ENCODE measurements at places on chromosomes 3 and 15.

DNA sequence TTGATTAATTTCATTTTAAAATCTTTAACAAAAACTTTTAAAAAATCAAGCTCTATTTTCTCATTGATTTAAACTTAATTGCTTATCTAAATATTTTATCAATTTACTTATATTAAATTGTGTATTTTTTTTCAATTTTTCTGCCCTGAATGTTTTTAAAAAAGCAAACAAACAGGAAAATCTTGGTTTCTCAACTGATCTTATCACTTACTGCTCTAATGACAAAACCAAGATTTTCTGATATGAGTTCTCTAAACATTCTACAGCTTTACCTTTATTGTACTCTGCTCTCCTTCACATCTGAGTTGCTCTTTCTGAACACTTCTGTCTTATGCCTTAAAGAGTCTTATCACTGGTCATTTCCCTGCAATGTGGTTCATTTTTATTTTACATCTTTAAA lies 587.8 kb upstream of the BCHE start:
- DNase-seq: no peak

DNA sequence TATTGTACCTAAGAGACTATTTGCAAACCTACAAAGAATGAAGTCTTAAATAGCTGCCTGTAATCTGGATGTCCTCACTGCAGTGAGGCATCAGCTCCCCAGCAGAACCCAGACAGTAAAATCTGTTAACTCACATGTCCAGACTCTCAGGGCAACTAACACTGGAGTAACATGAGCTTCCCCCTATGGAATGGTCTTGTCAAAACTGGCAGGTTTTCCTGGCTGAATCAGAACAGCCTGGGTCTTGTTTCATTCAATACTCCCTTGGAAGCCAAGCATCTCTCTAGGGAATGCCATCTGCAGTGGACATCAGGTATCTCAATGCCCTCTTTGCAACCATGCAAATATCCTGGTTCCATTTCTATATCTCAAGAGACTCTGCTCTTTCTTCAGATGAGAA lies 24.4 kb downstream of the PTPN9 start:
- no peak for DNase-seq

- DNase-seq: peak; percentile 73
Observed at GRCh38 chr3:43879166-43879565, 188.4 kb downstream of the ABHD5 start.

- DNase-seq: peak; percentile 80
Observed at GRCh38 chr15:85950101-85950500, 129.6 kb upstream of the AGBL1 start.

- no peak for DNase-seq
Observed at GRCh38 chr3:36817806-36818533, 53.6 kb upstream of the DCLK3 start.

DNA sequence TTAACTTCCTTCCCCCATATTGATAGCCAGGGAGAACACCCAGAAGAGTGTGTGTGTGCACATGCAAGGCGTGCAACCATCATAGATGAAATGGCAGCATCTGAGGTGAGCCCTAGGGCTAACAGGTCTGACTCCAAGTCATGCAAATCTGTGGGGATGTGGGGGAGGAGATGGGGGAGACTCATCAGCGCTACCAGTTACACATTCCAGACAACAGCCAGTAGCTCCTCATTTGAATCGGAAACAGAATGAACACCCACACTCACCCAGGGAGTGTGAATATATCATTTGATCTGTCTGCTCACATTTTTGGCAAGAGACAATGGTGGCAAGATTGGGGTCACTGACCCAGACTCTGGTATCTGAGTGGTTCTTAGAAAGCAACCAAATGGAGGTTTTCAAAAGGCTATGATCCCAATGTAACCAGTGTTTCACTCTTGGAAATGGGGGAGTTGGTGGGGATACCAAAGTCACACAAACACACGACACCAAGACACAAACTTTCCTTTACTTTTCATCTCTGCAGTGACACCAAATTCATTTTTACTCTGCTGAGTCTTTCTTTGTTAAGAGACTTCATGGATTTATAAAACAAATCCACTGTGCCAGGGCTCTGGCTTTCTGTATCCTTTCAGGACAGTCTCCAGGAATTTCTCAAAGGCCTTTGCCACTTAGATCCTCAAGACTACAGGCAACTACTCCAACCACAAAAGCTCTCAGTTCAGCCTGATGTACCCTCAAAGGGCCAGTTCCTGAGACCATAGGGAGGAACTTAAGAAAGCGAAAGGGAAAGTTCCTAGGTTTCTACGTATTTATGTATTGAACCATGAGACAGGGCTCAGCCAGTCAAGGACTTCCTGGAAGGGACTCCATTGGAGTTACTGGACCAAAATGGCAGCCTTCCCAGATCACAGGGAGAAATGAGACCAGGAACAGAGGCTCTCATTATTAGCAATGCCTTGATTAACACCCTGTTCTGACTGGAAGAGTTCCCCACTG lies 2.2 kb downstream of the CDCP1 start:
- no peak for DNase-seq

- peak; percentile 39 for DNase-seq
Observed at GRCh38 chr3:149717391-149718056, 34.8 kb downstream of the COMMD2 start.

DNA sequence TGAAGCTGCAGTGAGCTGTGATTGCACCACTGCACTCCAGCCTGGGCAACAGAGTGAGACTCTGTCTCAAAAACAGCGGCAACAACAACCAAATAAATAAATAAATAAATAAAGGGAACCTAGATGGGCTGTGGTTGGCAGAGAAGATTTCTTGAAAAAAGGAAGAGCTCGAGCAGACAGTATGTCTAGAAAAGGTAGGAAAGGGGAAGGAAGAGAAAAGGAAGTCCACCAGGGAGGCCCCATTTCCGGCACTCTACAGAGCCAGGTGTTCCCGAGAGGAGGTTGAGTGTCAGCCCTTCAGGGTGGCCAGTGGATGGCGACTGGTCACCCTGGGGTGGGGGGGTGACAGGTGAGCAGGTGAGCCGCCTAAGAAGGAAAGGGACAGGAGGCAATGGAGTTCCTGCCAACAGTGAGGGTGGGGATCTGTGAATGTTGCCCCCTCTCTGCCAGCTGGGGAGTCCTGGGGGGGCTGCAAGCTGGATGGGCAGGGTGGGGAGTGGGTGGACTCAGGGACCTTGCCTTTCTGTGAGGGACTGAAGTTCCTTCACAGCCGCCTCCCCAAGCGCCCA lies 14.8 kb downstream of the PAQR5 start:
- no peak for DNase-seq

- DNase-seq: no peak
Observed at GRCh38 chr15:56741541-56741940, 8.2 kb upstream of the ZNF280D start.

- no peak for DNase-seq
Observed at GRCh38 chr3:132645058-132645457, 14.6 kb downstream of the ACAD11 start.

GRCh38 chr3:169404520-169404890 lies 259.0 kb downstream of the MECOM start:
- no peak for DNase-seq

GRCh38 chr3:123636431-123636841 lies 51.6 kb upstream of the HACD2 start:
- DNase-seq: no peak

DNA sequence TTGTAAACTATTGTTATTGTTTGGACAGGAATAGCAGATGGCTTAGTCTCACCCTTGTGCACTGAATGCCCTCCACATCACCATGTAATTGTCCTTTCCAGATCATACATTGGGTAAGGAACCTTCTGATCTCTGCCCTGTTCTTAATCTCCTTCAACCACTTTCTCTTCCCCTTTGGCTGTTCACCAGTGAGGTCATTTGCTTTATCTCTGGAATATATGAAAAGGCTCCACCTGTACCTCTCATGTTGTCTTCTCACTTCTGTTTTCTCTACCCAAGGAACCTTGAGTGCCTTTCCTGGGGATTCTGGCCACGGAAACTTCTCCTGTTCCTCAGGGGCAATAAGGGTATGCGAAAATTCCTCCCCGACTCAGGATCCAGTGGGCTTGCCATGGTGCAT lies 28.5 kb downstream of the MCTP2 start:
- DNase-seq: peak; percentile 78

DNA sequence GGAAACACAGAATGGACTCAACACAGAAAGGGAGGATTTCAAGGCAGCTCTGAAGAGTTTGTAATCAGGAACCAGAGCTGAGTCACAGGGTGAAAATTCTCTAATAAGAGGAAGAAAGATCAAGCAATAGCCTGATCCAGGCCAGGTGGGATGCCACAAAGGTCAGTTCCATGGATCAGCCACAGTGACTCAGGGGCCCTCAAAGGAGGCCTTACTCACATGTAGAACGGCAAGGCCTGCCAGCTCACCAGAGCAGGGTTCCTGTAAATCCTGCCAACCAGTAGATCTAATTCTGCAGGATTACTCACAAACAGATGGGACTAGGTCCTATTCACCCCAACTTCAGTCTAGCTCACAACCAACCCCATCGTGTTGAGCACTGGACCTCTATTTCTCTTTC lies 78.3 kb upstream of the PPP2R3A start:
- no peak for DNase-seq

DNA sequence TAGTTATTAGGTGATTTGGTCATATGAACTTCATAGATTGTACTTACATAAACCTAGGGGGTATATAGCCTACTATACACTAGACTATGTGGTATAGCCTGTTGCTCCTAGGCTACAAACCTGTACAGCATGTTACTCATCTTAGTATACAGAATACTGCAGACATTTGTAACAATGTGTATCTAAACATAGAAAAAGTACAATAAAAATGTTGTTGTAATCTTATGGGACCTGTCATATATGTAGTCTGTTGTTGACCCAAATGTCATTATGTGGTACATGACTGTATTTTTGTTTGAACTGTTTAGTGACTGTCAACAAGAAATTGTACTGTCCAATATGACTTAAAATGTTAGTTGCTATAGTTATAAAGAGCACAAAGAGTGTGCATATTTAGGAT lies 69.8 kb downstream of the TCF12 start:
- no peak for DNase-seq

- no peak for DNase-seq
Observed at GRCh38 chr15:63603516-63603915, 6.3 kb downstream of the FBXL22 start.

DNA sequence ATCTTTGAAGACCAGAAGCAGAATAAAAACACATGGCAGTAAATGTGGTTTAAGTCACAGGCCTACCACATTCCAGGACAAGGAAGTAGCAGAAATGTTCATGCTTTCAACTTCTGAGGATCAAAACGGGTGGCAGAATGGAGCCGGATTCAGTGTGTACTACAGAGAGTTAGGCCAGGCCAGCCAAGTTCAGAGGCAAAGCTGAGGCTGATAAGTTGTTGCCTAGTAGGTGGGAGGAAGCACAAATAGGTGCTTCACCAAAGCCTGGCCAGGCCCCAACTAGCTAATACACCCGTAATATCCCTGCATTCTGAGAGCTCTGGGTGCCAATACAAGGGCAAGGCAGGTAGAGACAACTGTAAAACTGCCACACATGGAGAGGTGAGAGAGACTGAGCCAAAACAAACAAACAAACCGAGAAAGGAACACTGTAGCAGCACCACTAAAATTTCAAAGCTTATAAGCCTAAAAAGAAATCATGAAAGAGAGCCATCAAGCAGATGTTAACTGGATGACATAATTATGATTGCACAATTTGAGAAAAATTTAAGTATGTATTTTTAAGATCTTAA lies 156.4 kb upstream of the CBLB start:
- no peak for DNase-seq

GRCh38 chr3:110624576-110624975 lies 447.0 kb upstream of the NECTIN3 start:
- DNase-seq: no peak

GRCh38 chr3:111521891-111522290 lies 20.1 kb upstream of the CD96 start:
- DNase-seq: no peak

DNA sequence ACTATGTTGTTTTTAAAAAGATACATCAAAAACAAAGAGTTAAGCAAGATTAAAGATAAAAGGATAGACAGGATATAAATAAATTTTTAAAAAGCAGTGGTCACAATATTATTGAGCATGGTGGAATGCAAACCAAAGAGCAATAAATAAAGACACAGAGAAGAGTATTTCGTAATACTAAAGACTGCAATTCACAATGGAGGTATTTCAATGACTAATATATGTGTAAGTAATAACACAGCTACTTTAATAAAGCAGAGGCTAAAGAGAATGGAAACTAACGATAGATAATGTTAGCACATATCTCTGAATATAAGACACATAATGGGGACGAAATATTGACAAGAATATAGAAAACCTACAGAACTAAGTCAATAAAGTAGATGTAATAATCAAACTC lies 219.6 kb downstream of the WDR72 start:
- no peak for DNase-seq

DNA sequence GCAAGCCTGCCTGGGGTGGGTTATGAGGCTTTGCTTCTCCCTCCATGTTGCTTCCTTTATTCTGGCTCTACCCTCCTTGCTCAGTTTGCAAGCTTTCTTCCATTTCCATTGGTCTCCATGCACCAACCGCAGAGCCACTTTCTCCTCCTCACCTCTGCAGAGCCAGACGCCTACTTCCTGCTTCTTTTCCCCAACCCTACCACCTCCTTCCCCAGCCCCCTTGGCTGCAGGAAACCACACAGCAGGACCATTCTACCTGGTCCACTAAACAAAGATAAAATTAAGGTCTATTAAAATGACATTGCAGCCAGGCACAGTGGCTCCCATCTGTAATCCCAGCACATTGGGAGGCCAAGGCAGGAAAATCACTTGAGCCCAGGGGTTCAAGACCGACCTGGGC lies 10.0 kb upstream of the CAV3 start:
- DNase-seq: no peak

GRCh38 chr3:156973954-156974353 lies 147.8 kb downstream of the LEKR1 start:
- DNase-seq: no peak

- no peak for DNase-seq
Observed at GRCh38 chr3:193813501-193813830, 220.5 kb downstream of the OPA1 start.

DNA sequence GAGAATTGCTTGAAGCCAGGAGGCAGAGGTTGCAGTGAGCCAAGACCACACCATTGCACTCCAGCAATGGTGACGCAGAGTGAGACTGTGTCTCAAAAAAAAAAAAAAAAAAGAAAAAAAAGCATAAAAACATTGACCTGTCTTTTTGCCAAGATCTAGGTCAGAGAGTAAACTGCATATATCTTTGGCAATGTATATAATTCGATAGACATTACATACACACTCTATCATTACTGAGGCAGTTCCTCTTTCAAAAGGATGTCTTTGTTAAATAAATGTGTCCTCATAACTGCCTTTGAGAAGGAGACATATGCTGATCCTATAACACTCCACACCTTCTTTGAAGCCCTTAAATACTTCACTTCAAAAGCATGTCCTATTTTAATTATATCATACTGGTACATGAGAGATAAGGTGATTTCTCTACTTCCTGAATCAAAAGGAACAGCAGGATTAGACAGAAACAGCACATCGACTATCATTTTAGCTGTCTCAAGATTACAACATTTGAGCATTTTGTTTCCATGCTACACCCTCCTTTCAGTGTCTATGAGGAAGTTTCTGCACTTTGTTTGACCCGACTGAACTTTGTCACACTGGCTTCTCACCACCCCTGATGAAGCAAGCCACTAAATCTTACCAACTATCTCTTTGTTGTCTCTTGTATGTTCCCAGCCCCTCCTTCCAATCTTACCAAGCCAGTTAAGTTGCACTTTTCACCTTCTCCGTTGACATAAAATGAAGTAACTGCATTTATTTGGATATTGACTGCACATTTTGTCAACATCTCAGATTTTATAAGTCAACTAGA lies 335.8 kb downstream of the MECOM start:
- no peak for DNase-seq

- DNase-seq: no peak
Observed at GRCh38 chr3:52204337-52205073, 6.5 kb downstream of the ALAS1 start.
